ENCODE measurements at places on chromosomes 1 and 21. TPM values are rescaled to one million over a fixed set of nuclear protein-coding genes. Genes with fewer than 3 reads are reported as not detected.
A peak's percentile ranks its signal among the peaks of the same experiment; 100 is the strongest.

PLA2G5 gene
- total RNA-seq: not detected

SPRR2B gene
- total RNA-seq: not detected

GALNT2 gene
- total RNA-seq: 59.3 TPM

PPIH gene
- total RNA-seq: 78.7 TPM

GRCh38 chr1:63960326-63960725 lies 186.5 kb downstream of the ROR1 start:
- DNase-seq: no peak
- no peak overlapping the region for H3K4me3 ChIP-seq
- H3K36me3 ChIP-seq: no peaks in the 10 kb centered on the region
- peaks cover 4% of the 10 kb centered on the region for H3K27me3 ChIP-seq

- no peaks in the 10 kb centered on the region for H3K36me3 ChIP-seq
- H3K27me3 ChIP-seq: peaks cover 41% of the 10 kb centered on the region
- peaks cover 2% of the 10 kb centered on the region for H3K4me1 ChIP-seq
- peak within 1 kb of the TSS; percentile 78 for H3K4me3 ChIP-seq
- H3K27ac ChIP-seq: no peak within 1 kb of the TSS
Observed at GRCh38 chr1:42380586-42381279, at the start of gene RIMKLA. RIMKLA (plus strand) TSS chr1:42380792; CDS start chr1:42380935, 143 bp downstream.

- no peak overlapping the region for H3K4me3 ChIP-seq
- no peak overlapping the region for H3K27ac ChIP-seq
- peaks cover 33% of the 10 kb centered on the region for H3K36me3 ChIP-seq
Observed at GRCh38 chr1:8740034-8740449, 77.4 kb downstream of the RERE start.

DNA sequence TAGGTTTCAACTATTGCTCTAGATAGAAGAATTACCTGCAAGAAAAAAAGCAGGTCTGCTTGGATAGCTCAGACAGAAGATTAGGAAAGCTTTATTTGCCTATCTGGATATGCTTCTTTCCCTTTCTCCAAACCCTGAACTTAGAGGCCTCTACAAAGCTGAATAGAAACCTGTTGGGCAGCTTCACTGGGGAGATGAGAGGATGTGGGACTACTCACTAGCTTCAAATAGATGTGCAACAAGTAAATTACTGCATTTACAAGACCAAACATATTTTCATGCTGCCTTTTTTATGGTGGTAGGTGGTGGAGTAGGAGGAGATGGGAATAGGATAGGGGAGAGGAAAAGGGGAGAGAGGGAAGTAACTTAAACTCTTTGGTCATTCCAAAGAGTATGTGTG lies 6.4 kb downstream of the CLCA2 start:
- peaks cover 14% of the 10 kb centered on the region for H3K27me3 ChIP-seq
- no peak overlapping the region for H3K27ac ChIP-seq
- no peaks in the 10 kb centered on the region for H3K4me1 ChIP-seq
- no peak for DNase-seq
- no peaks in the 10 kb centered on the region for H3K36me3 ChIP-seq

DNA sequence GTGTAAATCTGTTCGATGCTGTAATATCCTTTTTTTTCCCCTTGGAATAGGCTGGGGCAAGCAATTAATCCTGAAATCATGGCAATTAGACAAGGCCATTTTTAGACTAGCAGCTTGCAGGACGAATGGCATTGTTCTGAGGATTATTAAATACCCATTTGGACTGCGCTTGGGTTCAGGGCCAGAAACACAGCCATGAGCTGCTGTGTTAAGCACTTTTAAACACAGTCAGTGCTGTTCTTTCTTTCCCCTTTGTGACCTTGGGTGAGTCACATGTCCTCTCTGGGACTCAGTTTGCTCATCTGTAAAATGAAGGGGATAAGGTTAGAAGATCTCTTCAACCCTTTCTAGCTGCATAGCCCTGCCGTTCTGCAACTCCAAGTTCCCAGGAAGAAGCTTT lies 58.6 kb upstream of the C8B start:
- no peak overlapping the region for H3K4me3 ChIP-seq
- H3K4me1 ChIP-seq: no peaks in the 10 kb centered on the region
- H3K27me3 ChIP-seq: no peaks in the 10 kb centered on the region
- DNase-seq: no peak
- no peaks in the 10 kb centered on the region for H3K36me3 ChIP-seq

GRCh38 chr1:19061343-19061742 lies 104.9 kb upstream of the IFFO2 start:
- no peak for DNase-seq
- H3K27ac ChIP-seq: peak overlapping the region; percentile 14
- H3K27me3 ChIP-seq: peaks cover 11% of the 10 kb centered on the region

DNA sequence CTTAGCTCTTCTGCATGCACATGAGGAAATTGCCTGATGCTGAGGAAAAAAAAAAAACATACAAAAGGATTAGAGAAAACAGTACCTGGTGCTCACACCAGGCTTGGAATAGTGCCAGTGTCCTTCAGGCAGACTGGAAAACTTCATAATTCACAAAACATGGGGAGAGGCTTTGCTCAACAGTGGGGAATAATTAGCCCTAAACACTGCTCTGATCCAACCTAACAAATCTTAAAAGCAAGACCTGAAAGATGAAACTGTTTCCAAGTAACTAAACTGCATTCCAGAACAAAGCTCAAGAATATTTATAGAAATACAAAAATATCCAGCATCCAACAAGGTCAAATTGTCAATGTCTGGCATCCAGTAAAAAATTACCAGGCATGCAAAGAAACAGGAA lies 124.8 kb downstream of the AK5 start:
- H3K27ac ChIP-seq: no peak overlapping the region
- no peaks in the 10 kb centered on the region for H3K27me3 ChIP-seq
- no peak overlapping the region for H3K4me3 ChIP-seq

GRCh38 chr1:10082785-10083479 lies 50.2 kb downstream of the UBE4B start:
- peaks cover 15% of the 10 kb centered on the region for H3K36me3 ChIP-seq
- H3K27me3 ChIP-seq: no peaks in the 10 kb centered on the region
- no peaks in the 10 kb centered on the region for H3K4me1 ChIP-seq
- no peak for DNase-seq

DNA sequence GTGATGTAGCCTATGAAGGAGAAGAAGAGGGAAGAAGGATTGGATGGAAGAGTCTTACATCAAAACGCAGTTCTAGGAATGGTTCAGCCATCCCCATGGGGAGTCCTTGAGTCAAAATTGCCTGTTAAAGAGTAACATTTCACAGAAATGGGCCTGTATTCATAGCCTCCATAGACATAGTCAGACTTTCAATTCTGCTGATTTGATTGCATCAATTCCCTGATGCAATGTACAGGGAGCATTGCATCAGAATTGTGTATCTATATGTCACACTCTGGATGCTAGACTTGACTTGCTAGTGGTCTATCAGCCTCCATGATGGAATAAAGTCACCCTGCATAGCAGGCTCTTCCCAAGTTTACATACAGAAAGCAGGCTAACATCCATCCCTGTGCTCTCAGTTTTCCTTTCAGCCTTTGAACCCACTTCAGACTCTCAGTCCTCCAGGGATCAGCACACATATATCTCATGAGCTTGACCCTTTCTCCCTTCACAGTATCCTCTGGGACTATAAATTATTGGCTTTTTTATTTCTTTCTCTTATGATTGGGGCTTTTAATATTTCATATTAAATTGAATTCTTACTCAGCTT lies 1111.7 kb upstream of the B3GALT2 start:
- no peak overlapping the region for H3K27ac ChIP-seq
- no peak for DNase-seq
- no peak overlapping the region for H3K4me3 ChIP-seq
- H3K27me3 ChIP-seq: no peaks in the 10 kb centered on the region

DNA sequence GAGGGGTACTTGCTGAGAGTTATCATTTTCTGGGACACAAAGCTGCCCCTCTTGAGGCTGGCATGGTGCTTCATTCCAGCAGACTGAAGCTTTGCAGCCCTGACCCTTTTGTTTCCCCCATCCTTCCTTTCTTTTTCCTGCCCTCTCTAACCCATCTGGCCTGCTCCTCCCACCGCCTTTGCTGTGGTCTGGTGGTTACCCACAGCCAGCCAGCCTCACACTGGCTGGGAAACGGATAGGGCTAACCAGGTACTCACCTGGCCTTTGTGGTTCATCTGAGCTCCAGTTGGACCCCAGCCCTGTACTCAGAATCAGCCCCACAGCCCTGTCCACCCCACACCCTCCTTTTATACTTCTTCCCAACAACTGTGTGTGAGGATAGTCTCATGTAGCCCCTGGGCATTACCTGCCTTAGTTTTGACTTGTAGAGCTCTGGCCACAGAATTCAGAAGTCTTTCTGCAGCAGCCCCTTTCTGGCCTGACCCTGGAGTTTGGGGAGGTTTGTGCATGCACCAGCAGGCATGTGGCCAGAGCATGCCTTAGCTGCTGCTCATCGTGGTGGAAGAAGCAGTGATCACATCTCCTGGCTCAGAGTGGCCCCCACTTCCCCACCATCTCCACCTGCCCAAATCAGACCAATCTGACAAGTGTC lies 138.0 kb downstream of the TRABD2B start:
- DNase-seq: no peak
- no peak overlapping the region for H3K27ac ChIP-seq
- H3K4me3 ChIP-seq: no peak overlapping the region
- no peaks in the 10 kb centered on the region for H3K36me3 ChIP-seq
- peaks cover 2% of the 10 kb centered on the region for H3K4me1 ChIP-seq

DNA sequence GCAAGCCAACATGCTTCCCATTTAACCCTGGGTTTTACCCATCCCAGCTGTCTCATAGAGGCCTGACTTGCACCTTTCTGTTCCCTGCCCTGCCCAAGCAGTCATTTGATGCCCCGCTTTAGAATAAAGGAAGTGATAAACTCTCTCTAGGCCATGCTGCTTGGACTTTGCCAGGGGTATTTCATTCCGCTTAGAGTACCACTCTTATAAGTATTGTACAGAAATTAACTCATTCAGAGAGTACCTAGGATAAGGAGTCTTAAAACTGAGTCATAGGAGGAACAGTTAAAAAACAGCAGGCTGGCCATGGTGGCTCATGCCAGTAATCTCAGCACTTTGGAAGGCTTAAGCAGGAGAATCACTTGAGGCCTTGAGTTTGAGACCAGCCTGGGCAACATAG lies 21.0 kb upstream of the LYST start:
- no peaks in the 10 kb centered on the region for H3K27me3 ChIP-seq
- DNase-seq: no peak
- H3K4me1 ChIP-seq: peaks cover 45% of the 10 kb centered on the region
- H3K27ac ChIP-seq: peak overlapping the region; percentile 93
- no peak overlapping the region for H3K4me3 ChIP-seq

DNA sequence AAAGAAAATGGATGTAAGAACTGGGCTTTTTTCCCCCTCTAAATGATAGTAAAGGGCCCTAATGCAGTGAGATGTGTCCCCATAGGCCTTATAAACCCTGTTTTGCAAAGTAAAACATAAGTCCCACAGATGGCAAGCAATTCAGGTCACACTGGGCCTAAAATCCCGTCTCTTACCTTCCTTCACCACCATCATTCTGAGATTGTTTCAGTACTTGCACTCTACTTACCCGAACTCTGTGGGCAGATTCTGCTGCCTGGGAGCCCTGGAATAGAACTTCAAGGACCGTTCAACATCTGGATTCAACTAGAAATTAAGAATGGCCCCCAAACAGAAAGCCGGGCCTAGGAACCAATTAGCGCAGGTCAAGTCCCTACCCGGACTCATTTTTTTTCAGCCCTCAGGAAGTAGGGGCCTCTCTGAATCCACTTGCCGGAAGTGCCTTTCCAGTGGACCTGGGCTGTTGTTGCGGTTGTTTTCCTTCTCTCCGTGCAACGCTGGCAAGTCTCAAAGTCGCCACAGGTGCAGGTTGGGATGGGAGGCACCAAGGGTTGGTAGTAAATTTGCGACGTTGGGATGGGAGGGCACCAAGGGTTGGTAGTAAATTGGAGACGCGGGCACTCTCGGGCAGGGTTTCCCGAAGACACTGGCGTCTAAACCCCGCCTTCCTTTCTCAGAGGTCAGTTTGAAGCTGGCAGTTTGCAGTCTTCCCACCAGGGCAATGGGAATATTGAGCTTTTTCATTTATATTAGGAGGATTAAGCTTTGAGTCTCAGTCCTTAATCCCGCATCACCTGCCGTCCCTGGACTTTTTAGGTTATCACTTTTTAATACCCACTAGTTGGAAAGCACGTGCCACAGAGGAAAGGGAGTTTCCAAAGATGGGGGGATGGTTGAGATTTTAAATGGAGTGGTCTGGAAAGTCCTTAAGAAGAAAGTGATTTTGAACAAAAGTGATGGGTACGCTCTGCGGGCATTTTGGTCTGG lies at the start of gene TMEM69:
Gene TMEM69 (plus strand): TSS at position 428 of the 987 bp plus-strand sequence. CDS start 2,888 bp downstream, outside the sequence.
- H3K4me1 ChIP-seq: peaks cover 21% of the 10 kb centered on the region
- peak; percentile 80 for DNase-seq
- peaks cover 37% of the 10 kb centered on the region for H3K36me3 ChIP-seq
- peak within 1 kb of the TSS; percentile 100 for H3K27ac ChIP-seq

GRCh38 chr21:31195334-31196015 lies 148.6 kb downstream of the TIAM1 start:
- H3K27me3 ChIP-seq: no peaks in the 10 kb centered on the region
- H3K36me3 ChIP-seq: peaks cover 25% of the 10 kb centered on the region
- peak overlapping the region; percentile 82 for H3K27ac ChIP-seq

DNA sequence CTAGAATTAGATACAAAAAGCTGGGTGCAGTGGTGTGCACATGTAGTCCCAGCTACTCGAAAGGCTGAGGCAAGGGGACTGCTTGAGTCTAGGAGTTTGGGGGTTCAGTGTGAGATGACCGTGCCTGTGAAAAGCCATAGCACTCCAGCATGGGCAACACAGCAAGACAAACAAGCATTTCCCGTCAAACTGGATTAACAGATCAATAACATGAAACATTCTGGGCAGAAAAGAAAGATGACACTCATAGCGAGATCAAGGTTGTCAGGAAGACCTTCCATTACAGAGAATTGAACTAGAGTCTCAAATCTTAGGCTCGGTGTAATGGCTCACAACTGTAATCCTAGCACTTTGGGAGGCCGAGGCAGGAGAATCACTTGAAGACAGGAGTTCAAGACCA lies 14.0 kb downstream of the TFB2M start:
- no peak for DNase-seq
- H3K4me3 ChIP-seq: no peak overlapping the region
- H3K36me3 ChIP-seq: peaks cover 58% of the 10 kb centered on the region
- H3K4me1 ChIP-seq: peaks cover 2% of the 10 kb centered on the region

DNA sequence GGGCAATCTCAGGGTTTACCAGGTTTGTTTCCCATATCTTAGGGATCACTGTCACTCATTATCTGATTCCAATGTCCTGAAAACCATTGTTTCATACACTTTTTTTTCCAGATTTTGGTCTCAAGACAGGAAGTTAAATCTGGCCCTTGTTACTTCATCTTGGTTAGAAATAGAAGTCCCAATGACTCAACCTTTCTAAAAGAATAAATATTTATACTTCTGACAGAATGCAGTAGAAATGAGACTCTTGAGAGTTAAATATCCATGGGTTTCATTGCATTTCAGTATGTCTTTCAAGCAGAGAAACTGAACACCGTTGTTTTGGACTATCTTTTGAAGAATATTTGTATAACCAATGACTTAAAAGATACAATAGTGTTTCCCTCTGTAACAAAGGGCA lies 19.8 kb upstream of the VCAM1 start:
- H3K4me3 ChIP-seq: no peak overlapping the region
- no peak overlapping the region for H3K27ac ChIP-seq
- no peaks in the 10 kb centered on the region for H3K36me3 ChIP-seq
- peaks cover 1% of the 10 kb centered on the region for H3K27me3 ChIP-seq

GRCh38 chr1:232571523-232571922 lies 58.4 kb downstream of the SIPA1L2 start:
- DNase-seq: no peak
- no peak overlapping the region for H3K4me3 ChIP-seq
- peaks cover 2% of the 10 kb centered on the region for H3K4me1 ChIP-seq
- H3K27ac ChIP-seq: no peak overlapping the region
- H3K27me3 ChIP-seq: peaks cover 2% of the 10 kb centered on the region
